ENCODE measurements at places on chromosomes 6 and 20. TPM values are rescaled to one million over a fixed set of nuclear protein-coding genes. Genes with fewer than 3 reads are reported as not detected.
A peak's percentile ranks its signal among the peaks of the same experiment; 100 is the strongest.

- DNase-seq, result no peak
Measured at GRCh38 chr20:54914995-54915394, 439.6 kb downstream of the DOK5 start.

DNA sequence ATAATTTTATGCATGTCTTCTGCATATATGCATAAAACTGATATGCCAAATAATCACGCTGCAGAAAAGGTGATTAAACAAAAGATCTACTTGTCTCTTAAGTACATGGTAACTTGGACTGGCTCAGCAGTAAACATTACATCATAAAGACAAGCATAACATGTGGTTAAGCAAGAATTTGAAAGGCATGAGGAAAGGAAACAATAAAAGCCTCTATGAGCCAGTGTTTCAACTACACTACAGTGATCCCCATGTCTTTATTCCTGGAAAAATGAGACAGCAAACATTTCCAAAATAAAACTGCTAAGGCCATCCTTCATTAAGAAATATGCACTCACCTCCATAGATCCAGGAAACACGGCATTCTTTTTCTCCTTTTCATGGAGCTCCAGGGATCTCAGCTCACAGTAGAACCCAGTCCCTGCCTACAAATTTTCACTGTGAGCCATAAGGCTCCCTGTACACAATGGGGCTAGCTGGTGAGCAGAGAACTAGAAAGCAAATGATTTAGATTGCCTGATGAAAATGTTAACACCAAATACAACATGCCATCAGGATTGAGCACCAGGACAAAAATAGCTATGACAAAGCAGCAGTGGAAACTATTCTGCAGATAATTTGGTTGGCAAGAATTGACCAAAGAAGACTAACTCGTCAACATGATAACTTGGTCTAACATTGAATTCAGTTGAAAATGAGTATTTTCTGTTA, 156.1 kb downstream of the COL21A1 start:
- DNase-seq, result peak; percentile 78

- no peak for DNase-seq
Measured at GRCh38 chr6:6927521-6928361, 180.0 kb upstream of the RREB1 start.

GRCh38 chr6:148179786-148180185, 162.9 kb upstream of the SASH1 start:
- DNase-seq, result peak; percentile 54

- no peak for DNase-seq
Measured at GRCh38 chr6:86934365-86934764, 3.0 kb upstream of the HTR1E start.

DNA sequence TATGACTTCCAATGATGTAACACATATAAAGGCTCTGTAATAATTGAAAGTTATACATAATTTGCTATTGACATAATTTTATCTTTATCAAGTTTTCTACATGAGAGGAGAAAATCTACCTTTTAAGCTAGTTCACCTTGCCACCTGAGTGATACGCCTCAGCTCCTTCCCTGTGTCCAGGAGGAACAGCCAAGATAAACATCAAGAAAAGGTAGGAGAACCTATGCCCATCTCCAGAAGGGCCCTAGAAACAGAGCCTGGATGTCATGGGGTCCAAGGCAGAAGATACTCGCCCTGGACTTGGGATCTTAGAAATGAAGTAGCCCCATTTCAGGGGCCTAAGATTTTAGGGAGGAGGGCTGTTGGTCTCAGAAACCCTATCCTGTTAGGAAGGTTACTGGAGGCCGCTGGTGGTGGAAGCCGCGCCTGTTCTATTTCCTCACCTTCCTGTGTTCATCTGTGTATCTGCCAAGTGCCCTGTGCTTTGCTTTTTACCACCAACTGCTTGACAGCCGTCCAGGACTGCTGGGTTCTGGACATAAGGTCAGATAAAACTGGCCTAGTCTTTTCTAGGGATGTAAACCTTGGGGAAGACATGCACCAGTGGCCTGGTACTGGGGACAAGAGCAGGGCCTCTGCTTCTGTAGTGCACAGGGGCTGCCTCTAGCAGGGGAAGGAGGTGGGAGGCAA, 178.5 kb downstream of the ARID1B start:
- peak; percentile 47 for DNase-seq

- DNase-seq, result no peak
Measured at GRCh38 chr6:140590641-140591040, 1216.2 kb upstream of the CITED2 start.

DNA sequence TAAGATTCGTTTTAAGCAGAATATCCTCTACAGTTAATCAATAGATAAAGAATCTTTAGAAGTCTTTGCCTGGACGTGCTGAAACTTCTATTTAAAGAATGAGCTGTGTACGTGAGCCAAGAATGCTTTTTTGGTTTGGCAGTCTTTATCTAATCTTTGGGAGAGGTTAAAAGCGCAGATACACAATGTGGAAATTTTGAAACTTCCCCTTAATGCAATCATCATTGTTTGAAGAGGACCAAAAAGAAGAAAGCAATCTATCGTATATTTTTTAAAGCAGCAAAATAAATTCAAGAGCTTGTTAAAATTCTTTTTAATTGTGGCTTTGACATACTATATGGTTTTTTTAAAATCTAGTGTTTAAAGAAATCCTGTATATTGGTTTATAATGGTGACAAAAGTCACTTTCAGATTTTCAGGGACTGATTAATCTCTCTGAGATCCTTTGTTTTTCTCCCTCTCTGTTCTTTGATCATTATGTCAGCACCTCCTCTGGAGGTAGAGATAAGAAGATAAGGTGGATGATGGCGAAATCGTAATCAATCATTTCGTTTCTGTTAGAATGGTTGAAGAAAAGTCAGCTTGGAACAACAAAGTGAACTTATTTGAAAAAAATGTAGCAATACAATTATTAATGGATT, 92.1 kb upstream of the FAM184A start:
- no peak for DNase-seq

DNA sequence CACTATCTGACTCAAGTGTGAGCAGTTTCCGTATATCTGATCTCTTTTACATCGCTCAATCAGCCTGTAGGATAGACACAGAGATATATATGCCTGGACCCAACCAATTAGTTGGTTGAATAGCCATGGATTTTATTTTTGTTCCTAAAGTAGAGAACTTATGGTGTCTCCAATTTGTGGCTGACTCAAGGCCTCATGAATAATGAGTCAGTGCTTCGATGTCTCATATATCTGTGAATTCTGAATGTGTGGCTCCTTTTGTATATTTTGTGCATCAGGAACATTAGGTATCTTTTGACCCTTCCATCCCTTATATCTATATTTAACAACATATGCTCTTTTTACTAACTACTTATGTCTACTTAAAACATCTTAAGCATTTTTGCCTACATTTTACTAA, 64.5 kb downstream of the OR2B2 start:
- DNase-seq, result no peak

GRCh38 chr20:59741073-59741472, 136.7 kb downstream of the PHACTR3 start:
- no peak for DNase-seq

DNA sequence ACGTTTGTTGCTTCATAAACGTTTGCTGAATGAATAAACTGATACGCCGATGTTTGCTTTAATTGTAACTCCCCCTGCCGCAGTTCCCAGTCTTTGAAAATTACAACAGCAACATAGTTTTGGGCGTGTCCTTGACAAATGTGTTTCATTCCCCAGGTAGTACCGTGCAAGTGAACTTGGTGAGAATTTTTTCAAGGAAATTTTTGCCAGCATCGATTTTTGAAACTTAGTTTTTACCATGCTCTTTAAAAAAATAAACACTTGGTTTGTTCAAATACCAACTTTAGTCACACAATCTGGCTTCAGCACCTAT, 60.1 kb downstream of the FAM217A start:
- DNase-seq, result no peak

- DNase-seq, result peak; percentile 26
Measured at GRCh38 chr6:105832313-105832761, 253.8 kb upstream of the PRDM1 start.

DNA sequence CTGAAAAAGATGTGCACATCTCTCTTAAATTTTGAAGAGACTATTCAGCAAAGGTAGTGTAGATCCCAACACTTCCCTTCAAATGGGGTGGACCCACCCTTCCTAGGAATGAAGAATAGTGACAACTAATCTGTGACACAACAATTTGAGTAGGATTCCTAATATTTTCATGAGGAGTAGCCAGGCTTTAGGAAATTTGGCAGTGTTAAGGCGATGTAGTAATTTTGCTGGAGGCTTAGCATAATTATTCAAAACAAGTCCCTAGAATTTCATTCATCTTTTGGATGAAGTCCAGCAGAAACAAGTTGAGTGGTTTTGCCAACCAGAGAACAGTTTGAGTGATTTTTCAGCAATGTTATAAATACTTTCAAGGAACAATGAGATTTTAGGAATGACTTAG, 52.4 kb downstream of the ELOVL4 start:
- no peak for DNase-seq

- DNase-seq, result no peak
Measured at GRCh38 chr6:101435038-101435437, 41.5 kb downstream of the GRIK2 start.

DNA sequence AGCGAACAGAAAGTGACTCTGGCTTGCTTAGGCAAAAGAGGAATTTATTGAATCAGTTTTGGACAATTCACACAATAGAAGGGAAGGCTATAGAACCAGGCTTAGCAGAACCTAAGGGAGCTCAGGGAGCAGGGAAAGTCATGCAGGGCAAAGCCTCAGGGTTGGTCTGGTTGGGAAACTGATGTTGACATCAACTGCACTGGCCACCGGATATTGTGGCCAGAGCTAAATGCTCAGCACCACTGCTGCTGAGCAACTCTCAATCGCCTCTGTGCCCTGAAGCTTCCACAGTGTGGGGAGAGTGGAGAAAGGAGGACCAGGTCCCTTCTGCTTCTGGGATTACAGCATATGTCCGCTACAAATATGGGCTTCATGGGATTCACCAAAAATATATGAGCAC, 93.3 kb upstream of the GCM1 start:
- no peak for DNase-seq

DNA sequence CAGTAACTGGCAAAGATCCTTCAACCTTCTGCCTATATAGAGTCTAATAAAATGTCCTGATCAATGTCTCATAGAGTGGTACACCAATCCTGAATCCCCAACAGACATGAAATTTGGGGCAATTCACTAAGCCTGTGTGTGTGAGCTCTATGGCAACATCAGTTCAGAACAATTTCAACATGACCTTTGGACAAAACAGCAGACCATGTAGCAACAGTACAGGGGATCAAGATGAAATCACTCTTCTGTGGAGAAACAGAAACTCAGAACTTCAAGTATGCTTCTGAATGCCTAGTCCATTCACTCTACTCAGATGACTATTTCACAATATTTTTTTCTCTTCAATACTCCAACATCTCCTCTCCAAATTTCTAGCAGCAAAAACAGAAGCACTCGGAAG, 49.1 kb upstream of the OPRM1 start:
- no peak for DNase-seq

- no peak for DNase-seq
Measured at GRCh38 chr6:37830225-37830624, 10.7 kb downstream of the ZFAND3 start.

DNA sequence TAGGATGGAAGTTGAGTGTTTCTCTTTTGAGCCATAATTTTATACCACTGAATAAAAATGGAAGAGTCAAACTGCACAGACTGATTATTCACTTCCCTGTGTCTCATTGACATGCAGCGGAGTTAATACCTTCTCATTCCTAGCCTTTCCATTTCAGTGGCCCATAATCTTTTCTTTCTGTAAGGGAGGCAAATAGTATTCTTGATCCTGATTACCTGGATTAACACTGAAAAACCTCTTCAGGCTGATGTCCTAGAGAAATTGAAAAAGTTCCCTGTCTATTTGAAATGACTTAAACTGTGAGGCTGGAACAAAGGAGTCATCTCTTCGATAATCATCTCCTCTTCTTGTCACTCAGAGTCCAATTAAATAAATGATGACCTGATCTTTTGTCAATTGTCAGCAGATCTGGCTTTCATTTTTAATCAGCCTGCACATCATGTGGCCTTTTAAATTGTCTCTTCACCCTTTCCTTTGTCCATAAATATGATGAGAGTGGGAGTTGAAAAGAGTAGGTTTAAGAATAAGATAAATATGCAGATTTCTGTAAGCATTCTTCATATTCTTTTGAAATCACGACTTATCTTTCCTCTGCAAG, 713.0 kb downstream of the EPM2A start:
- no peak for DNase-seq

GRCh38 chr6:149305372-149305771, 12.1 kb upstream of the TAB2 start:
- no peak for DNase-seq

GRCh38 chr6:143674483-143675381, 3.0 kb upstream of the PHACTR2 start:
- DNase-seq, result no peak

GRCh38 chr6:158408552-158409130, 96.4 kb downstream of the TULP4 start:
- peak; percentile 53 for DNase-seq

- peak; percentile 83 for DNase-seq
Measured at GRCh38 chr6:11938285-11938890, 73.7 kb upstream of the HIVEP1 start.

GRCh38 chr6:53931086-53931485, 136.3 kb downstream of the LRRC1 start:
- no peak for DNase-seq

DNA sequence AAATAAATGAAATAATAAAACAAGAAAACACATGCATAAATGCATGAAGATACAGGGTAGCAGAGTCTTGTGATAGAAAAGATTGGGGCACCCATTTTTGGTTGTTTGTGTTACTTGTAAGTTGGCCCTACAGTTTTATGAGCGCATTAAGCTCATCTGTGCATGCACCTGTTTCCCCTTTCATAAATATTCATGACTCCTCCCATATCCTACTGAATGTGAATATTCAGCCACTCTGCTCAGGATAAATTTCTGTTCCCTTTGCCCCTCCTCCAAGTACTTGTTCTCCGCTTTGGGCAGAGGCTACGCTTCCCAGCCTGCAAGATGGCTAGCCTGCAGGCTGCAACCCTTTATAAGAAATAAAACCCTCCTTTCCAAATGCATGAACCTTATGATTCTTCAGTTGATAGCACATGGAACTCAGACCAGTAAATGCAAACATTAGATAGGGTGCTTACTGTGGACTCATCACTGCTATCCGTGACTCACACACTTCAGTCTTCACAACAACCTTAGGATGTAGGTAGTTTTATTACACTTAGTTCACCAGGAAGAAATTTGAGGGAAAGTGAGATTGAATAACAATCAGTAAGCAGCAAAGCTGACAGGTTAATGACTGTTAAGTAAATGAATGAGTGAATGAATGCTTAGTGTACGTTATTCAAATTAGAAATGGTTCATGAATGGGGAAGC, 15.0 kb downstream of the ALDH8A1 start:
- no peak for DNase-seq

Gene INSM1
- not detected for total RNA-seq

Gene UST
- total RNA-seq, result under 0.01 TPM

Gene KCNB1
- total RNA-seq, result under 0.01 TPM

Gene SYNDIG1
- total RNA-seq, result not detected

Gene ETV7
- total RNA-seq, result 0.22 TPM

Gene GINS1
- total RNA-seq, result 8.3 TPM

Gene ELOVL4
- total RNA-seq, result under 0.01 TPM
